ENCODE measurements at places on chromosomes 4 and X.

DNA sequence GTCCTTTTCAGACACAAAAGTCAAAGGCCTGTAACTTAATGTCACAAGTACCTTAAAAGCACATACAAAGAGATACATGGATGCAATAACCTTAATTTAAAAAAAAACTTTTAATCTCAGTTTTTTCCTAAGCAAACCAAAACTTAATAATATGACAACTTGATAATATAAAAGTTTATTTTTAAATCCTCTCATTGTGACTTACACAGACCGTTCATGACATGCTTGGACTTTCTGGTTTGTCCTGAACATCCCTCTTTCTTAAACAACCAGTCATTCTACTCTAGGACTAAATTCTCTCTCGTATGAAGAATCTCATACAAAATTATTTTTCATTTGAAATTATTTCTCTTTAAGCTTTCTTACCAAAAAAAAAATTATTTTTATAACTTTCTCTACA, 43.1 kb upstream of the CYP2U1 start:
- DNase-seq, result no peak

GRCh38 chrX:115226929-115227328, 7.0 kb downstream of the LRCH2 start:
- DNase-seq, result no peak

GRCh38 chrX:119721926-119722325, 29.0 kb upstream of the SEPTIN6 start:
- DNase-seq, result no peak

GRCh38 chr4:6740347-6740746, 24.4 kb downstream of the BLOC1S4 start:
- no peak for DNase-seq

- peak; percentile 78 for DNase-seq
Measured at GRCh38 chr4:77203380-77204197, 46.6 kb downstream of the CCNG2 start.

GRCh38 chrX:119552508-119552907, 12.7 kb downstream of the STEEP1 start:
- DNase-seq, result no peak

DNA sequence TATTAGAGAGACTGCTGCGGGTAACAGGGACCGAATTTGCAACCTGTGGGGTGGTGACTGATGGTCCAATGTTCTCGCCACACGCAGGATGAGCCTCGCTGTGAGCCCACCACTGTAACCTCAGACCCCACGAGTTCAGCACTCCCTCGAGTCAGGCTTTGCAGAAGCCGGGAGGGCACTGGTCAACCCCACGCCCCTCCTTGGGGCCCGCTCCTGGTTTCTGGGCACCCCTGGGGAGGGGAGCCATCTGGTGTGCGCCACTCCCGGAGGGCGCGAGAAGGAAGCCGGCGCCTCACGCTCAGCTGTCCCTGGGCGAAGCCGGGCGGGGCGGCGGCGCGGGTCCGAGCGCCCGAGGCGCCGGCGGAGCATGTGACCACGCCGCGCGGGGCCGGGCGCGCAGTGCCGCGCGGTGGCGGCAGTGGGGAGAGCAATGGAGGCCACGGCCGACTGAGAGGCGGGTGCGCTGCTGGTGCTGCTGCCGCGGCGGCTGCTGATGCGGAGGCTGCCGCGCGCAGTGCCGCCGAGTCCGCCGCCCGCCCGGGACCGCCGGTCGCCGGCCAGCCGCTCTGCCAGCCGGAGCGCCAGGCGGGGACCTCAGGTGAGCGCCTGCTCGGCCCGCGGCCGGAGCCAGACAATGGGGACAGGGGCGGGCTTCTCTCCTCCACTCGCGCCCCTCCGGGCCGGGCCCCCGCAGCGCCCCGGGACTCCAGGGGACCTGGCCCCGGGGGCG, 100.1 kb downstream of the CEP135 start:
- DNase-seq, result peak; percentile 50

DNA sequence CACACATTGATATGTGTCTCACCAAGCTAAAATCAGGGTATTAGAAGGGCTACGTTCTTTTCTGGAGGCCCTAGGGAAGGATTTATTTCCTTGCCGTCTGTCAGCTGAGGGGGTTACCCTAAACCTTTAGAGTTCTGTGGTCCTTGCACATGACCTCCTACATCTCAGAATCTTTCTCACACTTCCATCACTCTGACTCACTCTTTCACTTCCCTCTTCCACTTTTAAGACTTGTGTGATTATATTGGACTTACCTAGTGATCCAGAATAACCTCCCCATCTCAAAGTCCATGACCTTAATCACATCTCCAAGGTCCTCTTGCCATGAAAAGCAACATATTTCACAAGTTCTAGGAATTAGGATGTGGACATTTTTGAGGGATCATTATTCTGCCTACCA, 53.6 kb upstream of the FUNDC1 start:
- no peak for DNase-seq

All from CD4-positive, alpha-beta T cell (primary cell).